ENCODE measurements at places on chromosomes 16 and 17.

GRCh38 chr16:76277460-76278030, 344 bp downstream of the CNTNAP4 start:
- no peak for DNase-seq

- no peak for DNase-seq
These were observed 19.8 kb downstream of the SMTNL2 start for GRCh38 chr17:4604111-4604644.

DNA sequence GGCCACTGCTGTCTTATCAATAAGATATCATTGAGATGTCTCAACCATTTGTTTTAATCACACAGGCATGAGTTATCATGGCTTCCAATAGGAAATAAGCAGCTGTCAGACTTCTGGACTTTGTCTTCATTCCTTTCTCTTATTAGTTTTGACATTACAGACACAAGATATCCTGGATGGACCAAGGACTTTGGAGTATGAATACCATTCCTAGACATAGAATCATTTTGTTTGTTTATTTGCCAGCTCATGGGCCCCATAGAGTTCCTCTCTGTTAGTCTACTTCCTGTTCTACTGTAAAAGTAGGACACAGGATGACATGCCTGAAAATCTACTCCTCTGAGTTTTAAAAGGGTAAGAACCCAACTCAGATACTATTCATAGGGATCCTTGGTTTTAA, 77.7 kb upstream of the KCNJ16 start:
- DNase-seq: no peak

DNA sequence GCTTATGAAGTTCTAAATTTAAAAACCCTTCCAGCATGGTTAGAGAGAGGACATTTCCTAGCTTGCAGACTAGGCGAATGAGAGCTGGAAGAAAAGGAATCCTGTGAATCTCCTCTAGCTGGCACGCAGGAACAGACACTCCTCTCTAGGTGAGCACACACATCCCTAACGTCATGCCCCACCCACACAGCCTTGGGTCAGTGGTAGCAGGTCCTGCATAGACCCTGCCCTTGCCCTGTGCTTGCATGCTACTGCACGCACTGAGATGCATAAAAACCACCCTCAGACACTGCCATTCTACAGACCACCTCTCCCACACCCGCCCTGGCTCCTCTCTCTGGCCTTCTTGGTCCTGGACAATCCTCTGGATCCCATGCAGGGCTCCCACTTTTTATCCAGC, 23.5 kb downstream of the CES1 start:
- no peak for DNase-seq

DNA sequence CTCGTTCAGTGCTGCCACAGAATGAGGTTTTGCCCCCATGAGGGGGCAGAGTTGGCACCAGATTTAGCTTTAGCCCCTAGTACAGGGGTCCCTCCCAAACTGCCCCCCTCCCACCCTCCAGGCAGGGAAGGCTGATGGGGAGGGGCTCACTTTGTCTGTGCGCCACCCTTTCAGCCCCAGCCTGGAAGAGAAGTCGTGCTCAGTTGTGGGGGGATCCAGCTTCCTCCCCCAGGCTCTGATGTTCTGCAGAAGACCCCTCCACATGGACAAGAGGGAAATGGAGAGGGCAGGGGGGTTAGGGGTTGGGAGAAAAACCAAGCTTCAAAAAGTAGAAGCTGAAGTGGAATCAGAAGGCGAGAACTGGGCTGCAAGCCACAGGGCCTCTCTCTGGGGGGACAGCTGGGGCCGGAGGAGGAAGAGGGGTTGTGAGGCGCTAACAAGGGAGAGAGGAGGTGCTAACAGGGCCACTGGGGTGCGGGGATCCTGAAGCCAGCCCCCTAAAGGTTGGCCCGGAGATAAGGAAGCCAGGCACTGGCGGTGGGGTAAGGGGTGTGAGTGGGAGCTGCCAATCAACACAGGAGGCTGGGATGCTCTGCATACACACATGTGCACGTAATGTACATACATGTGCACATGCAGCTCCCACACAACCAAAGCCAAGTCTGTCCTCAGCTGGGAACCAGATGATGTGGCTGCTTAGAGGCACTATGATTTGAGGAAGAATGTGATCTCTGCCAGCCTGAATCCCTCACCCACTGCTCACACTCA, 7.0 kb upstream of the TMEM92 start:
- DNase-seq: no peak

GRCh38 chr17:63138713-63139112, 172.7 kb downstream of the TANC2 start:
- no peak for DNase-seq

GRCh38 chr16:56347166-56347565, 78.2 kb downstream of the AMFR start:
- no peak for DNase-seq

GRCh38 chr17:66970140-66970539, 5.6 kb downstream of the CACNG4 start:
- no peak for DNase-seq

DNA sequence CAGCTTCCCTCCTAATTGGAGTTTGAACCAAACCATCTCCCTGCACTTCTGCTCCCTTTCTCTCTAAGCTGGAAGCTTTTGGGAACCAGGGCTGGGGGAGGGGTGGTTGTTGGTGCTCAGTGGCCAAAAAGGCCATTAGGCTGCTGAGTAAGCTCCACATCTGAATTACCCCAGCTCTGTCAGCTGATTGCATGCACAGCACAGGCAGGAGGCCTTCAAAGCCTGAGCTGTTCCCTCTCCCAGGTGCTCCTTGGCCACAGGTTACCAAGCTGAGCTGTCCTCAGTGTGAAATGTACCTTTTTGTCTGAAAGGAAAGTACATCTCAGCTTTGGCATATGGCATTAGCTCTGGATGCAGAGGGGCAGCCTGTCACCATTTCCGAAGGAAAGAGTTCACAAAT, 6.2 kb upstream of the TBKBP1 start:
- DNase-seq: no peak

GRCh38 chr17:26766743-26767142, 527.2 kb upstream of the WSB1 start:
- no peak for DNase-seq

DNA sequence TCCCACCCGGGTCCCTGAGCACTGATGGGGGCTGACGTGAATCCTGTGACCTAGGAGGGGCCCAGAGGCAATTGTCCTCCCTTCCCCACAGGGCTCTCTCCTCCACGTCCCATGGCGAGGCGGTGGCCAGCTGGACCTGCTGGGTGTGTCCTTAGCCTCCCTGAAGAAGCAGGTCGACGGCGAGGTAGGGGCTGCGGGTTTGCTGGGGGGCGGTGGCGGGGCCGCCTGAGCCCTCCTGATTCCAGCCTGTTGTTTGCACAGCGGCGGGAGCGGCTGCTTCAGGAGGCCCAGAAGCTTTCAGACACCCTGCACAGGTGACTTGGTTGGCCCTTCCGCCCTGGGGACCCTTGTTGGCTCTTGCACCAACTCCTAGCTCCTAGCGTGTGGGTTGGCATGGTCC, 1.7 kb downstream of the CHTF18 start:
- no peak for DNase-seq

DNA sequence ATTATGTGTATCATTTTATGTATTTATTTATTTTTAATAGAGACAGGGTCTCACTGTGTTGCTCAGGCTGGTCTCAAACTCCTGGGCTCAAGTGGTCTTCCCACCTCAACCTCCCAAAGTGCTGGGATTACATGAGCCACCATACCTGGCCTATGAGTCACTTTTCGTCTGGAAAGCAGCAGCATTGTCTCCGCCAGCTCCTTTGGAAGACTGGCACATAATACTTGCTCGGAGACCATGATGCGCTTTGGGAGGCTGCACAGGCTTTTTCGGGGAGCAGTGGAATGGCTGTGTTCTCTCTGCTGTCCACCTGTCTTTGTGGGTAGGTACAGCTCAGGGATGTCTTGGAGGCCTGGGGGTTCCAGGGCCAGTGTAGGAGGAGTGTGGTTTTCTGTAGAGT, 102.2 kb downstream of the AATF start:
- no peak for DNase-seq

GRCh38 chr17:17552351-17553216, 38.9 kb downstream of the PEMT start:
- no peak for DNase-seq

- no peak for DNase-seq
These were observed 78.4 kb upstream of the STAC2 start for GRCh38 chr17:39304188-39304587.

GRCh38 chr16:397135-397661, at the start of gene NME4:
Gene NME4 (plus strand): TSS chr16:397199. CDS start chr16:397223, 24 bp downstream.
- DNase-seq: peak; percentile 46

DNA sequence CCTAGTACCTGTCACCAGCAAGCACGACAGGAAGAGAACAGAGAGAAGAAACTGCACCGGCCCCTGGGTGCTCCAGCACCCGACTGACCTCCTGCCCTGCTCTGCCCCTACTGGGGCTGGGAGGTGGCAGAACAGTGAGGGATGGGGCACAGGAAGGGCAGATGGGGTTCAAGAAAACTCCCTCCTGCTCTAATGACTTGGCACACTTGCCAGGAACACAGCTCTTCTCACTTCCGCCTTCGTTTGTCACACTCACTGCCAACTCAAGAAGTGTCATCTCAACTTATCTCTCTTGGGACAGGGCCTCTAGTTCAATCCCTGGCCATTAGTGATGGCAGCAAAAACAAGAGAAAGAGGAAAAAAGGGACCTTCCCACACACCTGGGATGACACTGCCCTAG, 42.7 kb upstream of the ICAM2 start:
- no peak for DNase-seq

DNA sequence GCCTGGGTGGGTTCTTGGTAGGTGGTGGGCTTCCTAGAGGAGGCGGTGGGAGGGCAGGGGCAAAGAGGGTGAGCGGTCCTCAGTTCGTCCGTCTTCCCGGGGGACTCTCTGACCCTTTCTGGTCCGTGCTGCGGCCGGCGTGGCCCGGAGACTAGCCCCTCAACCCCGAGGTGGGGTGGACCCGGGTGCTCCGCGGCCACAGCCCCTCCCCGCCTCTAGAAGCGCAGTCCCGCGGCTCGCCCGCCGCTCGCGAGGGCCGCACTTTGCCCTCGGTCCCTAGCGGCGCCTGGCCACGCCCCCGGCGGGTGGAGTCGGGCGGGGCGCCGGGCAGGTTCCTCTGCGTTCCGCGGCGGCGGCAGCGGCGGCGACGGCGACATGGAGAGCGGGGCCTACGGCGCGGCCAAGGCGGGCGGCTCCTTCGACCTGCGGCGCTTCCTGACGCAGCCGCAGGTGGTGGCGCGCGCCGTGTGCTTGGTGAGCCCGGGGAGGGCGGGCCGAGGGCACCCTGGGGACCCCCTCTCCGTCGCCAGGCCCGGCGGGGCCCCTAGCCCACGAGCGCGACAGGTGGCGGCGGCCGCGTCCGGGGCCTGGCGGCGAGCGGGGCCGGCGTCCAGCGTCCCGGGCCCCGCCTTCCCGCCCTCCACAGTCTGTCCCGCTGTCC, at the start of gene SYNGR2:
TSS of gene SYNGR2 (plus strand) at position 340 of the 661 bp plus-strand sequence. CDS start at position 376, 36 bp downstream.
- DNase-seq: peak; percentile 92

DNA sequence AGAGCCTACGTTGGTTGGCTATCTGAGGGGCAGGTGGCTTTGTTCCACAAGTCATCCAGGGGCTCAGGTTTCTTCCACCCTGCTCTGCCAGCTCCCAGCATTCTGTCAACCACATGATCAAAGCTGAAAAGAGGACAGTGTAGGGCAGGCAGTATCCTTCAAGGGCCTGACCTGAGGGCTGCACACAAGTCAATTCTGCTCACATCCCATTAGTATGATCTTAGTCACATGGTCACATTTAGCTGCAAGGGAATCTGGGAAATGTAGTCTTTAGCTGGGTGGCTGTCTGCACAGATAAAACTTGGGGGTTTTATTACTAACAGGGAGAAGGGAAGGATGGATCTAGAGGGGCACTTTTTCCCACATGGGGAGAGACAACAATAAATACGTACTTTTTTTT, 97.3 kb downstream of the SALL1 start:
- no peak for DNase-seq

- peak; percentile 50 for DNase-seq
These were observed 21.9 kb downstream of the CPPED1 start for GRCh38 chr16:12781777-12782176.

DNA sequence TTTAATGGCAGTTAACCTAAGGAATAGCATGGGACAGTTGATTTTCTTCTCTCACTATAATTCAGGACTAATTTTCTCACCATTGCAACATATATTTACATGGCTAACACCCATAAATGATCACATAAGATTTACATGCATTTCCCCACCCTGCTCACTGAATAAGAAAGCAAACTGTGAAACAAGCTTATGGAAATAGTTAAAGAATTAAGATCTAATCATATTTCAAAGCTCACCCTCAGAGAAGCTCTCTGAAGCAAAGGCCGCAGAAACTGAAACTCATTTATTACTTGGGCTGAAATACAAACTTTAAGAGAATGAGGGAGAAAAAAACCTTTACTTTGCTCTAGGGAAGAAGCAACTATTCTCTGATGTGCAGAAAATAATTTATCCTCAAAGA, 218.7 kb upstream of the AXIN2 start:
- DNase-seq: no peak

- no peak for DNase-seq
These were observed 8.5 kb downstream of the MMP28 start for GRCh38 chr17:35786941-35787432.

GRCh38 chr16:48323783-48324775, 61.1 kb downstream of the SIAH1 start:
- no peak for DNase-seq
